CMK (cell line): ENCODE measurements at places on chromosomes 5 and 9.

DNA sequence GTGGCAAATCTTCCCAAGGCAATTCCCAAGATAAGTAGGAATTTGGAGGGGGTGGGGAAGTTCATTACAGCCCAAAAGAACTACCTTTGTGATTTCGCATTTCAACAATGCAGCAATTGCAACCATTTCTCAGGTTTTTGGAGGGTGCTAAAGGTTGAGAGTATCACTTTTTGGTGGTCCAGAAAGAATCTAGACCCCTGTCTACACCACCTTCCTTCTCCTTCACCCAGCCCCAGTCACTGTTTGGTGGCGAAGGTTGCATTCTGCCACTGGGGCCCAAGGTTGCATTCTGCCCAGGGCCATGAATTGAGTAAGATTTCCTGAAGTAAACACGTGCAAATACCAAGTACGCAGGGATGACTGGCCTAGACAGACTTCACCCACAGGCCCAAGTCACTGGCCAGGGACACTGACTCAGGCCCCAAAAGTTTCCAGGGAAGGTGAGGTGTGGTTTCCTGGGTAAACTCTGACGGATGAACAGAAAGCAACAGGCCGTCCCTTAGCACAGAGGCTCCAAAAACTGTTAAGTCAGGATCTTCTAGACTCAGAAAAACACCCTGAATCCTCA lies 5.7 kb downstream of the PDE6A start:
- no peak for DNase-seq

GRCh38 chr5:168377525-168377924 lies 86.1 kb downstream of the WWC1 start:
- DNase-seq: no peak

GRCh38 chr5:102876610-102877009 lies 121.5 kb downstream of the PAM start:
- DNase-seq: no peak

- DNase-seq: no peak
These were observed 403.5 kb downstream of the DMRT2 start for GRCh38 chr9:1453636-1454035.

DNA sequence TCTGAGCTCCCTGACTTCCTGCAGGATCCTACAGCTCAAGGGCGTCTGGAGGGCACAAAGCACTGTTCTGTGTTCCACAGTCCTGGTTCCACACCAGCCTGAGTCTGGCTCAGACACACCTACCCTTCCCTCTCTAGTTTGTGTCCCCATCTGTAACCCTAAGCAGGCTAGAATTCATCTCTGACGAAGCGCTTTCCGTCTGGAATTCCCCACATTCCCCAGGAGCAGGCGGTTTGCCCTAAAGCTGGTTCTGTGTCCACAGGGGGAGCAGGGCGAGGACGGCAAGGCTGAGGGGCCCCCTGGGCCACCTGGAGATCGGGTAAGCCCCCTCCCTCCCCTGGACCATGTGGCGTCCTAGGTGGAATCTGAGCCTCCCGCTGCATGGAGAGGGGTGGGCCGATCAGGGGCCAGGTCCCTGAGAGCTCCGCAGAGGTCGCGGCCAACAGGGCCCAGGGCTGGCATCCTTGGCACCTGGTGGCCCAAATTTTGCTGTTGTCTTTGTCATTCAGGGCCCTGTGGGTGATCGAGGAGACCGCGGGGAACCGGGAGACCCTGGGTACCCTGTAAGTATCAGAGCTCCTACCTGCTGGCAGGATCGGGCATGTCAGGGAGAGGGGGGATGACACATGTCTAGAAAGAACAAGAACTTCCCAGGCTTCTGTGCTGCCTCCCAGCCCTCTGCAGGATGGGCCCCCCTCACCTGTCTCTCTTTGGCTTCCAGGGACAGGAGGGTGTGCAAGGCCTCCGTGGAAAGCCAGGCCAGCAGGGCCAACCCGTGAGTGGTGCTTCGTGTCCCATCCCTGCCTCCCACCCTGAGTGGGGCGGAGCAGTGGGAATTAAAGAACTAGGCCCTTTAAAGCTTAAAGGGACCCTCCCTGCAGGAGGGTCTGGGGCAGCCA lies 34.5 kb upstream of the ORM1 start:
- no peak for DNase-seq

GRCh38 chr5:151757233-151758140 lies 944 bp downstream of the ATOX1 start:
- DNase-seq: no peak

- DNase-seq: no peak
These were observed 335.8 kb upstream of the TRPC7 start for GRCh38 chr5:136701191-136701590.

DNA sequence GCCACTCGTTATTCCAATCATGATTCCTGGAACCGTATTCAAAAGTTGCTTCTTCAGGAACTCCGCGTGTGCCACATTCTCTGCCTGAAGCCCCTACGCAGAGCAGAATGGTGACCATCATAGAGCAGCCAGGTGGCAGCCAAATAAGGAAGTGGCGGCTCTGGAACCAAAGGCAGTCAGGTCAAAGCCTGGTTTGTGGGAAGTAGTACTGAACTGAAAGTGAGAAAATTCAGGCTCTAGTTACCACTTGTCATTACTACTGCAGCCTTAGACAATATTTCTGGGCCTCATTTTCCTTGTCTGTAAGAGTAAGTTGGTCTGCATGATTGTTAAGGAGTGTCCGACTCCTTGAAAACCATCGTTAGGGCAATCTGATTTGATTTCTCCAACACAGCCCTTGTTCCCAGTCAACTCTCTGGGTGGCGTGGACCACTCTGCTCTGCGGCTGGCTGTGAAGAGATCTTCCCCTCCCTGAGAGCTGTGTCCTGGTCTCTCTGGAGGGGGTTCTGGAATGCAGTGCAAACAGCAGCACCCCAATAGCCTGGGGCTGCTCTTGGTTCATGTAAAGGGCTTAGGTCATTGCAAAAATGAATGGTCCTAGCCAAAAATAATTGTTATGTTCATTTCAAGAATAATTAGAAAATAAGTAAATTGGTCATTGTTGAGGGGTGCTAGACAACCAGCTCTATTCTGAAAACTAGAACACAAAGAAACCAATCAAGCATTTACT lies 102.4 kb downstream of the MED27 start:
- DNase-seq: no peak

DNA sequence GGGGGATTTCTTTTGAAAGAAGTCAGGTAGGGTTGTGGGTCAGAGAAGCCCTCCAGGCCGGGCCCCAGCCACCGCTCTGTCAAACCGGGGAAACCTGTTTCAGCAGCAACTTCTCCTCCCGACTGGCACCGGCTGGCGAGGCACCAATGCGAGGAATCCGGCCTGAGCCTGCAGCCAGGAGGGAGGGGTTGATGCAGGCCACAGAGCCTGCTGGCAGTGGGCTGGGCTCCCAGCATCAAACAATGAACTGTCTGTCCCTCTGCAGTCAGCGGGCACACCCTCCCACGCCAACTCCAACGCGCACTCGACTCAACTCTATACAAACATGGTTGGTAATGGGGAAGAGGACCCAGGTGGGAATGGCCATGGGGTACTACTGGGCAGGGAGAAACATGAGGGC lies 12.1 kb downstream of the PCDH1 start:
- no peak for DNase-seq

DNA sequence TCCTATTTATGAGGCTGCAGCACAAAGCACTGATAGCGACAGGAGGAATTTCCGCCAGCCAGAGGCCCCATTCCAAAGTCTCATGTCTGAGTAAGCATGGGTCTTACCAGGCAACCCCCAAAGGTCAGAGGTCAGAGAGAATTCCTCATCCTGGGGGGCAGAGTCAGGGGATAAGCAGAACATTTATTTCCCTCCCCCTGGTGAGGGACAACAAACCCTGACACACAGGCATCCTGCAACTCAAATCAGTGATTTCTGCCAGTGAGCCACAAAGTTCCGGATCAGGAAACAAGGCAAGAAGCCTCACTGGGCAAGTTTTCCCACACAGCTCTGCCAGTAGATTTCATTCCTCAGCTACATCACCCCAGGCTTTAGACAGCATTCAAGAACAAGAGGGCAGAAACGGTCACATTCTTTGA lies 37.0 kb downstream of the ADAMTS12 start:
- DNase-seq: no peak

- DNase-seq: no peak
These were observed 565.5 kb downstream of the EBF1 start for GRCh38 chr5:158534203-158534602.

GRCh38 chr5:181167814-181168488 lies 20.6 kb downstream of the OR2V2 start:
- no peak for DNase-seq

DNA sequence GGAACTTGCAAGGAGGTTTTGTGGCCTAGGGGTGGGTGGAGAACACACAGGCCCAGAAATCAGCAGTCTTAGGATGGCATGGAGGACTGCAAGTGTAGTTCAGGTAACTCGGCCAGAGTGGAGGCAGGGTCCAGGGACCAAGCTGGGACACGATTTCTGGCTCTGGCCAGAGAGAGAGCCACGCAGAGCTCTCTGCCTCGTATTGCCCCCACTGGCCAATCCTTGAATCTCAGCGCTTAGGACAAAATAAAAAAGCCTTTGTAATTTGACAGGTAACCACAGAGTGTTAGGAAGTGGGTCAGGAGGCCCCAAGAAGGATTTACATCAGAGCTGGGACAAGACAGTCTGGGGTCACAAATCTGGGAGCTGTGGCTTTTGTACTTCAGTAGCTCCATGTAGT lies 11.7 kb downstream of the MAP3K1 start:
- DNase-seq: no peak

DNA sequence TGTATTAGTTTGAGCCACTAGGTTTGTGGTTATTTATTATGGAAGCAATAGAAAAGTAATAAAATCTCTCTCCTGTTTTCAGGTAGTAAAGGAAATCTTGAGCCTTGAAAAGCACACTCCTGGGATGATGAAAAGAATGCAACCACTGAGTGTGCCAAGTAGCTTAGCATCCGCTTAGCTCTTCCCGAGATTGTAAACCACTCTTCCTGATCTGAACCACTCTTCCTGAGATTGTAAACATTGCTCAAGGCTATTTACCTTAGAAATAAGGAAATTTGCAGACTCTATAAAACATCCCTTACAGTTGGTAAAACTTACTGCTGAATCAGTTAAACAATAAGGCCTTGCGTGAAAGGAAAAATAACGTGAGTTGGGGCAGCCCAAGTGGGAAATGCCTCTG lies 17.4 kb upstream of the IL33 start:
- DNase-seq: no peak

- no peak for DNase-seq
These were observed 197.1 kb upstream of the TBCA start for GRCh38 chr5:77973253-77973609.

DNA sequence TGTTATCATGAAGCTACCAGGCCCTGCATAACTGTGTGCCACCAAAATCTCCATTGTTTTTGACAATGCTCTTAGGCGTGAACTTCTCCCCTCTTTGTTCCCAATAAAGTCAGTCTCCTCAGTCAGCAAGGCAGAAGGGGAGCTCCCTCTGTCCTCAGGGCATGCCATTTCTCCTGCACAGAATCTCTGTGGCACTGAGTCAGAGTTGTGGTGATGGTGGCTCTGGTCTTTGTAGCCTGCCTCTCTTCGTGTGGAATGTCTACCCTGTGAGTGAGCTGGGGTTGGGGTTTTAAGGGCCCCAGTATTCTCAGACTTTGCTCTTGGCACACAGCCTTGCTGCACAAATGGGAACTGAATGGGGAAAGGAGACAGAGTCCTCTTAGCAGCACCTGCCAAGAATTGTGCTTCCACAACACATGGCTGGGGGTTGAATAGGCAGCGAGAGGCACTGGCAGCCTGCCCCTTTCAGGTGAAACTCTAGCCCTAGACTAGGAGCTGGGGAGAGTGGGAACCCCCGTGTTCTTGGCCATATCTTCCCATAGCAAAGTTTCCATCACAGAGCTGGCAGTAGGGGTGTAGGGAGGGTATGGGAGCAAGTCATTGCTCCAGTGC lies 146.6 kb downstream of the SH3GL2 start:
- no peak for DNase-seq

- no peak for DNase-seq
These were observed 47.1 kb upstream of the AKNA start for GRCh38 chr9:114434878-114435311.

DNA sequence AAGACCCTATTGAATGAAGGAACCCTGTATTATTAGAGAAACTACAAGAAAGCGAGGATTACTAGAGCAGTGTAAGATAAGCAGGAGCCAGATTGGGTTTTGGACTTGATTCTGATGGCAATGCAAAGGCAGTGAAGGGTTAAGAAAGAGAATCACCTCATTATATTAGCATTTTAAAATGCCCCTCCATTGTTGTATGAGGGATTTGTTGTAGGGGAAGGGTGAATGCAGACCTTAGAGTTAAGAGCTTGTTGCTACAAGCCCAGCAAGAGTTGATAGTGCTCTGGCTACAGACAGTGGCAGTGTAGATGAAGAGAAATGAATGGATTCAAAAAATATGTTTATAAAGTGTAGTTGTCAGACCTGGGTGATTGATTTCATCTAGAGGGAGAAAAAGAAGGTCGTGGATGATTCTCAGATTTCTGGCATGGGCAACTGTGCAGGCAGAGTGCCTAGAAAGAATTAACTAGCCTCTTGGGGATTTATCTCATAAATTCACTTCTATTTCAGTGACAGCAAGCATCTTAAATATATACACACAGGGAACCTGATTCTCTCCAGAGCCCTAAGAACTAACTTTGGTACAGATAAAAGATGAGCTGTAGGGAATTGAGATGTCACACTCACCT lies 344.8 kb downstream of the ARRDC3 start:
- DNase-seq: no peak

DNA sequence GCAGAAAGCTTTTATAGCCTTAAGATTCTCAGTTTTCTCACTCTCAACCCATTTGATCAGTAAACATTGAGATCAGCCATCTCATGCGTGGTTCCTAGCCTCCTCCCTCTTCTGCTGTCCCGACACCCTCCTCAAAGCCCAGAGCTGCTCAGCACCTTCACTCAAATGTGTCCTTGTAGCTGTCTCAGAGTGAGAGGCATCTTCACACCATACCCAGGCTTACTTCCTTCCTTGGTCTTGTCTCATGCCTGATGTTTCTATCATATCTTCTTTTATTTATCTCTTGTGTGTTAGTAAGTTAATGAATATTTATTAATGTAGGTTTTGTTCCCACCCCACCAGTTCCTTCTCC lies 72.4 kb upstream of the SNX2 start:
- no peak for DNase-seq

DNA sequence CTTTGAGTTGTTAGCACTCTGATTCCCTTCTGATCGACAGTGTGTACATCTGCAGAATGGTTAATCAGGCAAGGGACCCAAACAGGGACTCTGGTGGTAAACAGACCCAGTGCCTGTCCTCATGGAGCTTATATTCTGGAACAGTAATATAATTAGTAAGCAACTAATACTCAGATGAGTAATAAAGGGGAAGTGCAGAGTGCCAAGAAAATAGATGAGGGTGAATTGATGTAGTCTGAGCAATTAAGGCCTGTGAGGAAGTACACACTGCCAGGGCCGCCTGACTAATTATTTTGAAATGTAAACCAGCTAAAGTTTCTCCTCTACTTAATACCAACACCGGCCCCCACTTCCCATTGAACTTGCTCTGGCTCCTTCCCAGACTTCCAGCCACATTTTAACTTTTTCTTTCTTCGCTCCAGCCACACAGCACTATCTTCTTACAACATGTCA lies 4.2 kb downstream of the DHX29 start:
- no peak for DNase-seq

GRCh38 chr9:84325347-84325973 lies 15.1 kb downstream of the SLC28A3 start:
- DNase-seq: no peak

DNA sequence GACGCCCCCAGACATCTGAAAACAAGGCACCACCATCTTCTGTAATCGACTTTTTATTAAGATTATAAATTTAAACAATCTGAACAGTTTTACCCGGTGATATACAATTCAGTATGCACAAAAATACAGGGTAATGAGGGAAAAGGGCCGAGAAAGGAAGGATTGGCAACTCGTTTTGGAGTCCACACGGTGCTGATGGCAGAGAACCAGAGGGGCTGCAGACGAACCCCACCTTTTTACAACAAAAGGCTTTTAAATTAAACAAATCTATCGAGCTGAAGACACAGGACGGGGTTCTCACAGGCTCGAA lies 2.6 kb downstream of the IER5L start:
- no peak for DNase-seq
